ENCODE measurements at places on chromosomes 1 and 21. TPM values are rescaled to one million over a fixed set of nuclear protein-coding genes. Genes with fewer than 3 reads are reported as not detected.

DNA sequence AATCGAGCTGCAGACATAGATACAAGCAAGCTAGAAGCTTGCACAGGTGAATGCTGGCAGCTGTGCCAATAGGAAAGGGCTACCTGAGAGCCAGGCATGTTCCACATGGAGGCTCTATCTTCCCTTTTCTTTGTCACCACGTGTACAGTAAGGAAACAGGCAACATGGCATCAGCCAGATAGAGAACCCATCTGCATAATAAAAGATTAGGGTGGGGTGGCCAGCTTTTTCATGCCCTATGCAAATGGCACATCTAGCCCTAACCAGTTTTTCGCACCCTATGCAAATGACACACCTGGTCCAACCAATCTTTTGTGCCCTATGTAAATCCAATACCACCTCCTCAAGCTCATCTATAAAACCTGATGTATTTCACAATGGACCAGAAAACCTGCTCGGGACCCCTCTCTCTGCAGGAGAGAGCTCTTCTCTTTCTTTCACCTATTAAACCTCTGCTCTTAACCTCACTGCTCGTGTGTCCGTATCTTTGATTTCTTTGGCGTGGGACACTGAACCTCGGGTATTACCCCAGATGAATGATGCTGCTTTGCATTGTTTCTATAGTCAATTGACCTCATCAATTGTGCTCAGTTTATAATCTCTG, 93.9 kb downstream of the SLC30A10 start:
- no peak for DNase-seq

GRCh38 chr1:244011786-244012185, 39.3 kb upstream of the ZBTB18 start:
- peak; percentile 4 for DNase-seq

HTR6 gene
- not detected for total RNA-seq

GRCh38 chr1:27528818-27529703, 39.1 kb upstream of the WASF2 start:
- no peak for DNase-seq

- no peak for DNase-seq
Measured at GRCh38 chr1:10996100-10996499, 16.4 kb upstream of the TARDBP start.

TMEM183A gene
- 81.5 TPM for total RNA-seq

DNA sequence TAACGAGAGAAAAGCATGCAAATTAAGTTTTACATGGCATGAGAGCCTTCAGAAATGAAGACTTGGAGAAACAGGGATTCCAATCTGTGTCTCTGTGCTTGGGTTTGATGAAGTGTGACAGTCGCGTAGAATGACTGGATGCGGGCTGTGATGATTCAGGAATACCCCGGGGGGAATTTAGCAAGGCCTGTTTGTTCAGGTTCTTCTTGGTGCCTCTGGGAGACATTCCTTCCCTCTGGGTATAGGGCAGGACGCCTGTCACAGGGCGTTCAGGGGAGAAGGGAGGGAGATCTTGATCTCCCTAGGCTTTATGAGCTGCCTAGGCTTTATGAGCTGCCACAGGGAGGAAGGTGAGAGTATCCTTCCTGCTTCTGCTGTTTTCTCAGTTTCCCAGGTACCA, 36.6 kb downstream of the DOP1B start:
- DNase-seq: no peak

NAXE gene
- 76.5 TPM for total RNA-seq

GRCh38 chr1:1058921-1059493, 15.1 kb downstream of the RNF223 start:
- DNase-seq: no peak

PROX1 gene
- total RNA-seq: 14.3 TPM

- DNase-seq: no peak
Measured at GRCh38 chr1:41700986-41701535, 216.6 kb upstream of the EDN2 start.

- DNase-seq: no peak
Measured at GRCh38 chr1:8472668-8473067, 154.8 kb downstream of the SLC45A1 start.

GRCh38 chr1:207897188-207897587, 13.7 kb downstream of the CD34 start:
- DNase-seq: no peak

GRCh38 chr1:58266242-58266641, 280.3 kb downstream of the OMA1 start:
- no peak for DNase-seq

- DNase-seq: peak; percentile 28
Measured at GRCh38 chr1:7561331-7561921, 209.7 kb upstream of the VAMP3 start.

BARHL2 gene
- not detected for total RNA-seq

DNA sequence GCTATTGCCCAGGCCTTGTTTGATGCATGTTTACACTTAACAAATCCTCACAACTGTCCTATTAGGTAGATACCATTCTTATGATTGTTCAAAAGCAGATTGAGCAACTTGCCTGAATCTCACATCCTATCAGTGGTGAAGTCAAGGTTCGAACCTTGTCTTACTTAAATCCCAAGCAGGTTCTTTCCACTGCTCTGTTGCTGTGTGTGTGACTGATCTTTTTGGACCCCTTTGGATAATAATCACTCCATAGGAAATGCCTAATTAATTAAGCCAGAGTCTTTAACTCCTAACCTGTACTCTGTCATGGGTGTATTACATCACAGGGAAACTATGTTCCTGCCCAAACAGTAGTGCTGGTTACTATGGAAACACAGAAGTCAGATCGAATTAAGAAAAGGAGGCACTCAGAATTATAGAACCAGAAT, 84.2 kb downstream of the SPATA46 start:
- DNase-seq: no peak

GRCh38 chr21:44800971-44801467, 601 bp downstream of the UBE2G2 start:
- no peak for DNase-seq

DNA sequence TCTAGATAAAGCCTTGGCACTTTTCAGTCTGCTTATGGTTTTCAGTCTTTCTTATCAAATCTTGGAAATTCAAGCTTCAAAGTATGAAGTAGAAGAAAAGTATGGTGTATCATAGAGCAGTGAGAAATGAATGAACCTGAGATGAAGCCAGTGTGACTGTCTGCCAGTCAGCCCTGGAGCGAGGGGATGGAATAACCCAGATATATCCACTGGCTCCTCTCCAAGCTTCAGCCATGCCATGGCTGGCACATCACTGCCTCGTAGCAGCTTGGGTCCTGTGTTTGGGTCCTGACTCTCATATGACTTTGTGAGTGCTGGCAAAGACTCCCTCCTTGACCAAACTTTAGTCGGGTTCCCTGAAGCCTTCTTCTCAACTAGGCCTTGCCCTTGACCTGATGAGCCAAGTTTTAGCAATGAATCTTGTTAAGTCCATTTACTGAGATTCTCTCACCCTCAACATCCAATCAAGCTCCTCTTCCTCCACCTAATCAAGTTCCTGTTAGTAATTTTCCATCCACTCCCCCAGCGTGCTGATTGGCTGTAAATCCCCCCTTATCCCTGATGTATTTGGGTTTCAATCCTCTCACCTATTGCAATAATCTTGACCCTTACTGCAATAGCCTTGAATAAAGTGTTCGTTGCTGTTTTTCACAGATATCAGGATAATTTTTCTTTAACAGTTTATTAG, 62.5 kb upstream of the PRDX6 start:
- DNase-seq: no peak

DNA sequence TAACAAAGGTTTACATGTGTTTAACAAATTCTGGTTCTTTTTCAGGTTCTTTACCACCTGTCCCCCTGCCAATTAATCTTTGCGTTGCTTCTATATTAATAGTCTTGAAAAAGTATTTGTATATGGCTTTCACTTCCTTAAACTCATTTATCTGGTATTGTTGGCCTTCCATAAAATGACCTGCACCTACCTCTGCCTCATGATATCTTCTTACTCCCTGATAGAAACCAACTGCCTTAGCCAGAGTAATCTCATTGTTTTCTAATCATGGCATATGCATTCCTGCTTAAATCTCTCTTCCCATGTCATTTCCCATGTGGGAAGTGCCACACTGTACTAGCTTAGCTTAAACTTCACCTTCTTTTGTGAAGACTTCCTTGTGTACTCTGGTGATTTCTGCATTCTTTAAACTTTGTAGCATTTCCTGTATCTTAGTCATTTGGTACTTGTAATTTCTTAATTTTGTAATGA, 8.7 kb downstream of the SMG7 start:
- no peak for DNase-seq

DNA sequence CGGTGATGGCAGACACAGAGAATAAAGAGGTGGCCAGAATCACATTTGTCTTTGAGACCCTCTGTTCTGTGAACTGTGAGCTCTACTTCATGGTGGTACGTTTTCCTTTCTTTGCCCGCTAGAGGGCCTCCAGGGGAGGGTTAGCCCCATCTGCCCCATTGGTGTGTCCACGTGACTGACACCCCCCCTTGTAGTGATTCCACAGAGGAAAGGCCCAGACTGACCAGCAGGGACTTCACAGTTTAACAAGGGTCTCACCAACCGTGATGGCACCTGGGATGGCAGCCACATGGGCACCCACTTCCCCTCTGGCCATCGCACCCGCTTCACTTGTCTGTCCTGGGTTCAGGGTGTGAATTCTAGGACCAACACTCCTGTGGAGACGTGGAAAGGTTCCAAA, 22.3 kb upstream of the SARS1 start:
- no peak for DNase-seq

DNA sequence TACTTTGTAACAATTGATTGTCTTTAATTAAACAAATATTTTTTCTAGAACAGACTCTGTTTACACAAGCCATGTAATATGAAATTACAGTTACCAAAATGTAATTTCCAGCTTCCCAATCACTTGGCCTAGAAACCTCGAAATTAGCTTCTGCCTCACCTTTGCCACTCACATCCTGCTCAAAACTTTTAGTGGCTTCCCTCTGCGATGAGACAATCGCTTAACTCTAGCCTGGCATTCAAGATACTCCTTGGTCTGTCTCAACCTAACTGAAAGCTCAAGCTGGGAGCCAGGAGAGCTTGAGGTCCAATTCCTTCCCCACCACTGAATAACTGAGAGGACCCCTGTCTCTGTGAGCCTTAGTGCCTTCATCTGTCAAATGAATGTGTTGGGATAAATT, 42.8 kb downstream of the GFI1 start:
- no peak for DNase-seq

ETV3L gene
- 0.23 TPM for total RNA-seq

DNA sequence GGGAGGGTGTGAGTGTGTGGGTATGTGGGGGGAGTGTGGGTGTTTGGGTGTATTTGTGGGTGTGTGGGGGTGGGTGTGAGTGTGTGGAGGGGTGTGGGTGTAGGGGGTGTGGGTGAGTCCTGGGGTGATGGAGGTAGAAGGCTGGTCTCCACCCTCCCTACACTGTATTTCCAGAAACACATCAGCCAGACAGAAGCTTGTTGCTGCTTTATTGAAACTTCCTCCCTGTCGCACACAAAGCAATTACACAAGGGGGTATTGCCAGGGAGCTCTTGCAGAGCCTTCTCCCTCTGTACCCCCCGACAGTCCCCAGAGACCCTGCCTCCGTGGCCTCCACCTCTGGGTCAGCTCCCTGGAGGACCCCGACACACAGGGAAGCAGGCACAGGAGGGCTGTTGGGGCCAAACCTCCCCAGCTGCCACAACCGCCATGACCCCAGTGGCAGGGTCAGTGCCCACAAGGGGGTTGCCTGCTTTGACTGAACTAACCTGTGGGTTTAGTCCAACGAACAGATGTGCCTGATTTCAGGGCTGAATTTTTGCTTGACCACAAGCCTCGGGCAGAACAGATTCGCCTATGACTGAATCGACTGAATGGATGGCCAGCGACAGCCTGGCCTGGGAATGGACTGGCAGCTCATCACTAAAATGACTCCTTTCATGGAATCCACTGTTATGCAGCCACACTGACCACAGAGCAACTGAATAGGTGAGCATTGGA, 9.1 kb upstream of the MATN1 start:
- no peak for DNase-seq

KRTAP24-1 gene
- not detected for total RNA-seq

DNA sequence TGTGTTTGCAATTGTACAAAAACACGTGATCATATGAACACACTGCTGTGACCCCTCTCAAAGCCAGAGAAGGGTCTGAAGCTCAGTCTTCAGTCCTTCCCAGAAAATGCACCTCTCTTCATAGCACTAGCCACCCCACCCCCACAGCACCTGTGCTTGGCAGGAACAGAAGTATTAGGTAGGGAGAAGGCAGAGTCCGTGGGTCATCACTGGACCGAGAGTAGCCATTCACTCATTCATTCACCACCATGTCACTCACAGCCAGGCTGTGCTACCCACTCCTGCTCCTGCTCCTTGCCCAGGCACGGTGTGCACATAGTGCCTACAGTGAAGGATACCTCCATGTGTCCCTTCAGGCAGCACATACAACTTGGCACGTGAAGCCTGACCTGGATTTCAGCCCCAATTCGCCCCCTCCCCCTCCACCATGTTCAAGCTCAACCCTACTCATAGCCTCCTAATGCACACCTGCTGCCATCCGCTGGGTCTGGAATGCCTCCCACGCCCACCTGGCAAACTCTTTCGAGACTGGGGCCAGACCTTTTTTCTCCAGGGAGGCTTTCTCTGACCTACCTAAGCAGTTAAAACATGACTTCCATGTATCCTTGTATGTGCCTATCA, 81.9 kb upstream of the GALNT2 start:
- no peak for DNase-seq

DNA sequence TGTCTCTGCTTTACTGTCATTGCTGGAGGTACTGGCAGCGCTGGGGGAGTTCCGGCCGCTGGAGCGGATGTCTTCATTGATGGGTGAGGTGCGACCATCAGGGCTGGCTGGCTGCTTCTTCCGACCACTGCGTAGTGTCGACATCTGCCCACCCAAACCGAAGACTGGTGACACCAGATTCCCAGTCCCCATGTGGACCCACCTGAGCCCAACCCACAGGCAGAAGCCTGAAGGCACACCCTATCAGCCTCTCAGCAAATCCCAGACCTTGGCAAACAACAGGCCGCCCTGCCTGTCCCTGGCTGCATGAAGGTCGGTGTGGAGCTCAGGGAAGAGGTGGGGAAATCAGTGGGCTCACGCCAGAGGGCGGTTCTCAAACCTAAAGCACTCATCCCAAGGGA, 44.8 kb downstream of the SLC45A1 start:
- no peak for DNase-seq

PPIAL4G gene
- total RNA-seq: not detected

GRCh38 chr1:147273409-147274336, 31.2 kb downstream of the CHD1L start:
- peak; percentile 22 for DNase-seq
